SK-N-SH (cell line): ENCODE measurements at places on chromosomes 5 and 9. TPM values are rescaled to one million over a fixed set of nuclear protein-coding genes. Genes with fewer than 3 reads are reported as not detected.
A peak's percentile ranks its signal among the peaks of the same experiment; 100 is the strongest.

- DNase-seq, result peak; percentile 53
Measured at GRCh38 chr5:126808521-126808988, 31.6 kb downstream of the LMNB1 start.

GRCh38 chr5:87195104-87195591 lies 72.5 kb upstream of the RASA1 start:
- no peak for DNase-seq

DNA sequence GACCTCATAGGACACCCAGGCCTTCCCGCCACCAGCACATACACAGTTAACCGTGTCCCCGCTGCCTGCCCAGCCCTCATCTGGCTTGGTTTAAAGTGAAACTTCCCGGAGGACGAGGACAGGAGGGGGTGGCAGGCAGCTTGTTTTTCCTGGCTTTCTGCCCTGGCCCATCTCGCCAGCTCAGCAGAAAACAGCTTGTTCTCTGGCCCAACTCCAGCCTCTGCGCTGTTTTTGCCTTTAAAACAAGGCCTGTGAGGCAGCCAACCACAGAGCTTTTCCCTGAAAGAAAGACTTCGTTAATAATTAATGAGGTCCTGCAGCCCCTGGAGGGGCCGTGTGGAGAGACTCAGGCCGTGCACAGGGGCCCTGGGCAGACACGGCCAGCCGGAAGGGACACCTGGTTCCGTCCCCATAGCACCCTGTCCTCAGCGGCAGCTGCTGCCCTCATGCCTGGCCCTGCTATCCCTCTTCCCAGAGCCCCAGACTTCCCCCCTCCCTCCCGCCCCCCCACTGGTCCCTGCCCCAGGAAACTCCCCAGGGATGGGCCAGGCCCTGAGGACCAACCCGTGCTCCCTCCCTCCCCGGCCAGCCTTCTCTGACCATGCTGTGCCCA lies 108.7 kb downstream of the RXRA start:
- peak; percentile 97 for DNase-seq

- DNase-seq, result no peak
Measured at GRCh38 chr9:134317790-134318414, 8.4 kb upstream of the RXRA start.

GRCh38 chr5:31362931-31363568 lies 168.8 kb downstream of the DROSHA start:
- DNase-seq, result no peak

- peak; percentile 21 for DNase-seq
Measured at GRCh38 chr9:93264338-93265125, 80.6 kb downstream of the WNK2 start.

DNA sequence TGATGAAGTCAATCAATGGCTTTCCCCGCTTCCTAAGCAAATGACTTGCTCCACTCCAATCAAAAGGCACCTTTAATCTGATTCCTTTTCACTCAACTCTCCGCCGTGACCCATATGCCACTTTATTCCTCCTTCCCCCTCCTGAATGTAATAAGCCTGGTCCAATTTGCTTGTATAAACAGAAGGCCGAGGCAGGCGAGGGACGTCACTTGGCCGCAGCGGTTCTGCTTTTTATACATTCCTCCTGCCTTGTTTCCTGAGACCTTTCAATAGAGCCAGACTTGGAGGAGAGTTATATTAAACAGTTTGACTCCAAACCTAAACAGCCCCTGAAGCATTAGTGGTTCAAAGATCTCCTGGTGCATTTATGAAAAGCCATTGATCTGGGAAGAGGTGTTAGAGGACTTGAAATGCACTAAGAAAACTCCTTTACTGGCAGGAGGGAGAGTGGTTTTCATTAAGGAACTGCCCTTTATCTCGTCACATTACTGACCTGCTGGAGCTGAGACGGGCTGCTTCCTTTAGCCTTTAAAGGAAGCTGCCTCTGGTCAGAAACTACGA lies 273.4 kb downstream of the SLIT3 start:
- DNase-seq, result no peak

DNA sequence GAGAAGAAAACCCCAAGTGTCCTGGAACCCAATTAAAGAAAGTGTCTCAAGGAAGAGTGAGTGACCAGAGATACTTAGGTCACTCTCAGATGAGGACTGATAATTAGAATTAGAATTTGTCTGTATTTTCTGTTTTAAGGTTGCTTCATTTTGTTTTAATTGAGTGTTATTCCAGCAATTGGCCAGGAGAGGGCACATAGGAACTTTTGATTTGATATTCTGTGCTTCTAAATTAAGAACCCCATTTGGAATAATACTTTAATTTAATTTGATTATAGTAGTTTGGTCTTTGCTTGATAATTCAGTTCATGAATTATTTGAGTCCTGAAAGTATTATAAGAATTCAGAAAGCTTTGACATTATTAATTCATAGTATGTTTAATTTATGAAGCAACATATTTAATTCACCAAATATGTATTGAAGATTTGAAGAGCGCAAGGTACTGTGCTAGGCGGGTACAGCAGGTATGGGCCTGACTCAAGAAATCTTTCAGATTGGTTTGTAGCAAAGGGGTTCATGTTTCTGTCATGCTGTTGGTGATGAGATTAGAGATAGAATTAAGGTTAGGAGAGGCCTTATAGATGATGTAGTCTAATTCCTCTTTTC lies 4.9 kb downstream of the MRPL22 start:
- DNase-seq, result peak; percentile 31

DNA sequence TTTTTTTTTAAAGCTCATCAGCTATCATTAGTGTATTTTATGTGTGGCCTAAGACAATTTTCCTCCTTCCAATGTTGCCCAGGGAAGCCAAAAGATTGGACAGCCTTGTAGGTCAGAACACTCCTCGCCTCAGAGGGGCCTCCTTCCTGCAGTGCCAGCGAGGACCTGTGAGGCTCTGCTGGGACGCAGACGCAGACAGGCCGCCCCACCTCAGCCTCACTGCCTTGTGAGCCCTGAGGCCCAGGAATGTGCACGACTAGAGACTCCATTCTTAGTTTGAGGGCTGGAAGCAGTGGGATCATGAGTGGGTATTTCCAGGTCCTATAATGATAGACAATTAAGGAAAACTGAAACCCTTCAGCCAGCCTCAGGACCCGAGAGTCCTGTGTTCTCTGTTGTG lies 85.4 kb downstream of the PJA2 start:
- DNase-seq, result no peak

GRCh38 chr9:118567861-118568260 lies 801.4 kb downstream of the BRINP1 start:
- no peak for DNase-seq

GRCh38 chr5:8396756-8397155 lies 527.8 kb downstream of the MTRR start:
- no peak for DNase-seq

- DNase-seq, result no peak
Measured at GRCh38 chr5:130642461-130642860, 522.6 kb downstream of the HINT1 start.

DNA sequence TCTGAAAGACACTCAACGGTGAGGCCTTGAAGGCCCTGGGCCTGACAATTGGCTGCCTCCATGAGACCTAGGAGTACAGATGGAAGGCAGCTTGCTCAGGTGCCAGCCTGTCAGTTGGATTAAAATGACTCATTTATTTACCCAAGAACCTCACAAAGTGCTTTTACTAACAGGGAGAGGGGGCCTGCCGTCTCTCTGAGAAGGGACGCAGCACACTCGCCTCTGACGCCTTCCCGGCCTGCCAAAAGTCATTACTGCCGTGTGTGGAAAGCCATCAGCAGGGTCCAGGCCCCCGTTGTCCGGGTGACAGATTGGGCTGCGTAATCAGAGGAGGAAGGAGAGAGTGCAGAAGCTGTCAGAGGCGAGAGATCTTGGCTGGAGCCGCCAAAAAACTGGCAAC lies 32.4 kb downstream of the DDX31 start:
- DNase-seq, result no peak

DNA sequence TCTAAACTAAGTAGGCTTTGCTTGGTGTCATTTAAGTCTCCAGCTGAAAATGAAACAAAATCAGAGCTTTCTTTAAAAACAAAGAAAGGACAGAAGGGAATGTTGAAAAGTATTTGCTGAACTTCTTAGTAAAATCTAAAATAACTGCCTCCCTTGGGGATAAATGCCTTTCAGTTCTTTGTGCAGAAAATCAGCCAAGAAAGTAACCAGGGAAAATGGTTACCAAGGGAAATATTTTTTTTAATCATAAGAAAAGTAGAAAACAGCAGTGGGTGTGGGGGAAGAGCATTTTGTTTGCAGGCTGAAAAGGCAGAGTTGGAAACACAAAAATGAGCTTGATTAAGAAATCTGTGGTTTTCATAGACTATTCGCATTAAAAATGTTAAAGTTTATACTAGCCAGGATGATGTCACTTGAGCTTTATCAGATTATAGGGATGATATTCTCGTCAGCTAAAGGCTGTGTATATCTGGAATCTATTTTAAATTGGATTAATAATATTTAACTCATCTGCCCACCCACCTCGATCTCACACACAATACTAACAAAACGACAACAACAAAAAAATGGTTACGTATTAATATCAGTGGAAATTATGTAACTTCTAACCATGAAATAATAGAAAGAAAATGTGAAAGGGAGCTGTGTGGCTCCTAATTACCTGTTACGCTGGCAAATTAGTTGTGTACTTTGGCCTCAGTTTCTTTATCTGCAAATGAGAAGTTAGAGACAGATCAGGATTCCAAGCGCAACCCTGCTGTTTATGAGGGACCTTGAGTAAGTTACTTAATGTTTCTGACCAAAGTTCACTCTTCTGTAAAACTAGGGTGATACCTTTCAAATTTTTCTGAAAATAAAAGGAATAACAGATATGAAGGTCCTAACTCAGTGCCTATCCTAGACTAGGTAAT lies at the start of gene ECM2:
ECM2 (minus strand) TSS at position 51 of the 911 bp plus-strand sequence. CDS start 13,124 bp downstream, outside the sequence.
- no peak for DNase-seq

- no peak for DNase-seq
Measured at GRCh38 chr9:122941582-122942234, 888 bp downstream of the RABGAP1 start.

- DNase-seq, result no peak
Measured at GRCh38 chr9:84567805-84568204, 101.7 kb upstream of the NTRK2 start.

- peak; percentile 94 for DNase-seq
Measured at GRCh38 chr9:134738869-134739659, 97.5 kb downstream of the COL5A1 start.

- DNase-seq, result no peak
Measured at GRCh38 chr5:122963305-122963704, 73.2 kb downstream of the PPIC start.

GRCh38 chr5:172918421-172919371 lies 40.5 kb upstream of the RPL26L1 start:
- no peak for DNase-seq

DNA sequence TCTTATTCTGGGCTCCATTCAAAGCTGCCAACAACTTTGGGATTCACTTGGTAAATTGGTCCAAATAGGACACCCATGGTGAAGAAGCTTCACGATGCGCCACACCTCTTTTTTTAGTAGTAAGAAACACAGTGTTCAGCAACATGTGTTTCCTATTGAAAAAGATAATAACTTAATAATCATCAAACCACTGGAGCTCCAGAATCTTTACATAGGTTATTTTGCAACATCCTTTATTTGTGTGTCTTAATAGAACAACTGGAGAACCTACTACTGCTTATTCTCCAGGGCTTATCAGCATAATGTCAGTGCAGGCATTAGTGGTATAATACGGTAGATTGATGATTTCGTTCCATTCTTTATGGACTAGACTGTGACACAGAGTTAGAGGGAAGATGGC lies 63.3 kb upstream of the DAPK1 start:
- no peak for DNase-seq

- DNase-seq, result no peak
Measured at GRCh38 chr5:88824141-88824540, 58.8 kb downstream of the MEF2C start.

- no peak for DNase-seq
Measured at GRCh38 chr5:123811831-123812230, 299.9 kb downstream of the CSNK1G3 start.

DNA sequence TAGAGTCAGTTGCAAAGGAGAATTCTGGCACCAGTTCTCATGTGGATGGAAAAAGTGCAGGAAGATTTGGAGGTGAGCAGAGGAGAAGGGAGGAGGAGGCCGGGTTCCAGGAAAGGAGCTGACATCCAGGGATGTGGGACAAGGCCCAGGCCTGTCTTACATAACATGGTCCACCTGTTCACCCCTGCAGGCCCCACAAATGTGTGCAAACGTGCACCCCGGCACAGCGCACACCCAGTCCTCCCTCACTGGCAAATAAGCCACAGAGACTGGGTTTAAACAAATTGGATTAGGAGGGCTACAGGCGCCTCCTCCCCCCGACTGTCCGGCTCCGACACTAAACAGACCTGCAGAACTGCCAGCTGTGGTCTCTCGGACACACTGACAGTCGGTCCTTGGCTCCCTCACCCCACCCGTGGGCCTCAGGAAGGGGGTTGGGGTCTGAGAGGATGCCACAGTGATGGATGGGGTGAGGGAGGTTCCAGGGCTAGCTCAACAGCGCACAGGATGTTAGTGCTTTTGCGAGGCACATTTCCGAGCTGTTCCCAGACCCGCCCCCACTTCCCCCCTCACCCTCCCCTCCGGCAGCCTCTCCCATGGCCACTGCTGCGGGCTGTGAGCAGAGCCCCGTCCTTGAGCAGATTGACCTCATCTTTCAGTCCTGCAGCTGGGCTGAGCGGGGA lies 43.4 kb upstream of the IL17B start:
- peak; percentile 89 for DNase-seq

DNA sequence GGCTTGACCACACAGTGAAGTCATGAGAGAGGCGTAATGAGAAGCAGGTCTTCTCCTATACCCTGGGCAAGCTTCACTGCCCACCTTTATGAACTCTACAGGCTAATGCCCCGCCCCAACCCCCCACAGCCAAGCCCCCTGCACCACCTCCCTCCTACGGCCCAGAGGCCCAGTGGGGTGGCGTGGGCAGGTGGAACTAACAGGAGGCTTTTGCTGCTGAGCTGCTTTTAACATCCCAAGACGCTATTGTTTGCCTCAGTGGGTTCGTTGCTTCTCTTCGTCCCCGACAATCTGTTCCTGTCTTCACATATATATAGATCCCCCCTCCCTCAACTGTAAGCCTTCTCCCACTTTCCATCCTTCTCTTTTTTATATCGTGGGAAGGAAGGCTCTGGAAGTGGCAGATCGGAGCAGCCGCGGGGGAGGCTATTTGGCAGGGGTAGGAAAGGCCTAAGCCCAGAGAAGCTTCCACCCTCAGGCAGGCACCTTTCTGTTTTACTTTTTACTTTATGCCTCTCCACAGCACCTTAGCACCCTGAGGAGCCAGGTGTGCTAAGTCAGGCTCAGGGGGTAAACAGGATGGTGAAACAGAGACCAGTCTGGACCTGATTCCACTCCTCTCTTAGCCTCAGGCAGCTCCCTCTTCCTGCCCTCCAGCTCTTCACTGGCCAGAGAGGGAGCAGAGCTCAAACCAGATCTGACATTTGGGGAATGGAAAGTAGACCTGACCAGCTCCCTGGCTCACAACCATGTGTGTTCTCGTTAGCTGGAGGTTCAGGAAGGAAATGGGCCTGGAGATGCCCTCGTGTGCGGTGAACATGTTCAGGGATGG lies 26.5 kb downstream of the CD74 start:
- no peak for DNase-seq

ST6GALNAC4 gene
- polyA plus RNA-seq, result 28.4 and 30.2 TPM in 2 replicates

OTP gene
- polyA plus RNA-seq, result not detected in 2 replicates

NUTM2G gene
- polyA plus RNA-seq, result not detected in 2 replicates

PTTG1 gene
- 221 and 279 TPM in 2 replicates for polyA plus RNA-seq

C1QTNF3 gene
- 1.5 and 1.6 TPM in 2 replicates for polyA plus RNA-seq

C5 gene
- 1.8 and 2.7 TPM in 2 replicates for polyA plus RNA-seq

EFNA5 gene
- polyA plus RNA-seq, result 0.73 and 0.81 TPM in 2 replicates

PCDHAC2 gene
- polyA plus RNA-seq, result 0.39 and 0.76 TPM in 2 replicates

INSL4 gene
- not detected in 2 replicates for polyA plus RNA-seq

LCN15 gene
- polyA plus RNA-seq, result 0.08 TPM in 1 of 2 replicates, not detected in the other

CDC20B gene
- polyA plus RNA-seq, result 0.03 TPM in 2 replicates

DOK3 gene
- polyA plus RNA-seq, result 1.9 and 2.2 TPM in 2 replicates

PAEP gene
- 0.08 TPM in 1 of 2 replicates, not detected in the other for polyA plus RNA-seq

ANKDD1B gene
- 0.05 and 0.12 TPM in 2 replicates for polyA plus RNA-seq
